Choroid plexus epithelial cell (primary cell): ENCODE measurements at places on chromosomes 11 and 22.
A peak's percentile ranks its signal among the peaks of the same experiment; 100 is the strongest.

- DNase-seq: no peak
Measured at GRCh38 chr22:31899669-31900068, 44.7 kb upstream of the YWHAH start.

- DNase-seq: peak; percentile 85
Measured at GRCh38 chr11:38169286-38169685, 1571.2 kb upstream of the RAG2 start.

GRCh38 chr11:83826078-83826477 is 539.9 kb upstream of the CCDC90B start:
- no peak for DNase-seq

DNA sequence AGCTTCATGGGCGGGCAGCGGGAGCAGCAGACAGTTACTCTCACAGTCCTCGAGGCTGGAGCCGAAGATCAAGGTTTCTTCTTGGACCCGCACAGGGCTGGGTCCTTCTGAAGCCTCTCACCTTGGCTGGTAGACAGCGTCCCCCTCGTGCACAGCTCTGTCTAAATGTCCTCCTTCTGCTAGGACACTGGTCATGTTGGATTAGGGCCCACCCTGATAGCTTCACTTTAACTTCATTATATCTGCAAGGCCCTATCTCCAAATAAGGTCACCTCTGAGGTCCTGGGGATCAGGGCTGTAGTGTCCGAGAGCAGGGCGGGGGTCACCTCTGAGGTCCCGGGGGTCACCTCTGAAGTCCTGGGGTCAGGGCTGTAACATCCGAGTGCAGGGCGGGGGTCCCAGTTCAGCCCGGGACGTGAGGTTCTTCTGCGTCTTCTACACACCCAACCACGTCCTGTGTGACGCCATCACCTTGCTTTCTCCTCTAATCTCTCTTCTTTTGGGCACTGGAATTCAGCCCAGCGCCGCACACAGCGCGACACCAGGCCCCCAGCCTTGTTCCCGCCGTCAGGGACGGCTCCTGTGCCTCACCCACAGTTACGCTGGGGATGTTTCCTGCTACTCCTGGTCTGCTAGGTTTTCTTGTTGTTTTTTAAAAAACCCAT is 34.1 kb upstream of the TOLLIP start:
- no peak for DNase-seq

- DNase-seq: no peak
Measured at GRCh38 chr11:111308140-111308539, 9.8 kb downstream of the POU2AF3 start.
